A549 treated with ZK216348 at 1 μM for 4 hours (cell line): ENCODE measurements at places on chromosomes 1 and 21. TPM values are rescaled to one million over a fixed set of nuclear protein-coding genes. Genes with fewer than 3 reads are reported as not detected.

OPTC gene
- not detected in 5 replicates for total RNA-seq

RGS7 gene
- total RNA-seq = not detected in 5 replicates

AGMAT gene
- total RNA-seq = 4.5 to 8.1 TPM (median 7.6 TPM) in 5 replicates

NCAM2 gene
- not detected in 5 replicates for total RNA-seq

KCNJ15 gene
- total RNA-seq = 0.06 to 0.17 TPM (median 0.07 TPM) in 3 of 5 replicates, not detected in the others
